Effector memory CD8-positive, alpha-beta T cell (primary cell): ENCODE measurements at places on chromosomes 7 and 10.

GRCh38 chr7:21579341-21580072 is 36.7 kb downstream of the DNAH11 start:
- H3K27ac ChIP-seq, result no peak overlapping the region
- no peak for DNase-seq
- no peaks in the 10 kb centered on the region for H3K4me1 ChIP-seq
- no peak overlapping the region for H3K4me3 ChIP-seq

DNA sequence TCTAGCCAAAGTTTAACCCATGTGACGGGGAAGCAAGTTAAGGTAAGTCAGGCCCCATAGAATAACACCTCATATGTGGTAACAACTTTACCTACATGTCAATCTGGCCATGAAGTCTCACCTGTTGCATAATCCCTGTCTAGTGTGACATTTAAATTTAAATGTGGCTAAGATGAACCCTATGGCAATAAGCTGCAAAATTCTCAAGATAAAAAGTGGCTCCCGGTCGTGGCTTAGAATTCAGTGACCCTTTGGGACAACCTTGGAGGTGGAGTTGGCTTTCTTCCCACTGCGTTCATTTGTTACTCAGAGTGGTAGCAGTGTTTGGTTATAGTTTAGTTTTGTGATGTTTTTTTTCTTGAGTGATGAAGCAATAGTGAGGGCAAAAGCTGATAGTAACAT is 90.6 kb downstream of the ARID5B start:
- peaks cover 17% of the 10 kb centered on the region for H3K36me3 ChIP-seq
- no peak for DNase-seq

- DNase-seq, result no peak
- no peak overlapping the region for H3K27ac ChIP-seq
- peaks cover 62% of the 10 kb centered on the region for H3K27me3 ChIP-seq
- no peak overlapping the region for H3K4me3 ChIP-seq
- no peaks in the 10 kb centered on the region for H3K4me1 ChIP-seq
These were observed 132.7 kb downstream of the JCAD start for GRCh38 chr10:29926693-29927048.

DNA sequence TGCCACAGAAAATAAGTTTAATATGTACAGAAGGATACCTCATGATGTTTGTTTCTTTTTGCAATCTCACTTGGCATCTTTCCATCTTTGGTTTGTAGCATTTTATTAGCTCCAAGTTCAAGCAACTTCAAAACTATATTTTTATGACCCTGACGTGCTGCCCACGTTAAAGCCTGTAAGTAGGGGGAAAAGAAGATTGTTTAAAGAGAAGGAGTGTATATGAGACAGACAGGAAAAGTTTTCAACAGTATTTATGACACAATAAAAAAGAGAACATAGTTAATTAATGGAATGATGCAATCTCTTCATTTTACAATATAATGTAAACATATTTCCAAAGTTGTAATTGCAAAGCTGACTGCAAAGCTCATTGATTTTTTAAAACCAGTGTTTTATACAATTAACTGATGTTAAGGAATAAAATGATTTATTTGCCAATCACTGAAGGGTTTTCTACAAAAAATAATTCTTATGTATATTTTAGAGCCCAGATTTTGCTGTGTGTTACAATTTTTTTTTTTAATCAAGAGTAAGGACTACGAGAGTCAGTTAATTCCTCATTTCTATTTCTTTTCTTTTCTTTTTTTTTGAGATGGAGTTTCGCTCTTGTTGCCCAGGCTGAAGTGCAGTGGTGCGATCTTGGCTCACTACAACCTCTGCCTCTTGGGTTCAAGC is 42.5 kb downstream of the ASZ1 start:
- H3K36me3 ChIP-seq, result no peaks in the 10 kb centered on the region
- no peaks in the 10 kb centered on the region for H3K4me1 ChIP-seq

DNA sequence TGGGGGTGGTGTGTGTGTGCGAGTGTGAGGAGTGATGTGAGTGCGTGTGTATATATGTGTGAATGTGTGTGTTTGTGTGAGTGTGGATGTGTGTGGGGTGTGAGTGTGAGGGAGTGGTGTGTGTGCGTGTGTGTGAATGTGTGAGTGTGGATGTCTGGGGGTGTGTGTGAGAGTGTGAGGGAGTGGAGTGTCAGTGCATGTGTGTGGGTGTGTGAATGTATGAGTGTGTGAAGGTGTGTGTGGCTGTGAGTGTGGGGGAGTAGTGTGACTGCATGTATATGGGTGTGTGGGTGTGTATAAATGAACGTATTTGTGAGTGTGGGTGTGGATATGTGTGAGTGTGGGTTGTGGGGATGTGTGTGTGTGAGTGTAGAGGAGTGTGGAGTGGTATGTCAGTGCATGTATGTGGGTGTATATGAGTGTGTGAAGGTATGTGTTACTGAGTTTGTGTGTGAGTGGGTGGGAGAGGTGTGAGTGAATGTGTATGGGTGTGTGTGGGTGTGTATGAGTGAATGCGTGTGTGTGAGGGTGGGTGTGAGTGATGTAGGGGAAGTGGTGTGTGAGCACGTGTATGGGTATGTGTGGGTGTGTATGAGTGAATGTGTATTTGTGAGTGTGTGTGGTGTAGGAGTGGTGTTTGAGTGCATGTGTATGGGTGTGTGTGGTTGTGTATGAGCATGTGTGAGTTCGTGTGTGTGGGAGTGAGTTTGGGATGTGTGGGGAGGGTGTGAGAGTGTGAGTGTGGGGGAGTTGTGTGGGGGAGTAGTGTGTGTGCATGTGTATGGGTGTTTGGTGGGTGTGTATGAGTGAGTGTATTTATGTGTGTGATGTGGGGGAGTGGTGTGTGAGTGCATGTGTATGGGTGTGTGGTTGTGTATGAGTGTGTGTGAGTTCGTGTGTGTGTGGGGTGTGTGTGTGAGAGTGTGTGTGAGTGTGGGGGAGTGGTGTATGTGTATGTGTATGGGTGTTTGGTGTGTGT is 28.5 kb upstream of the NUB1 start:
- no peak overlapping the region for H3K4me3 ChIP-seq
- H3K4me1 ChIP-seq, result no peaks in the 10 kb centered on the region
- H3K27me3 ChIP-seq, result no peaks in the 10 kb centered on the region
- H3K36me3 ChIP-seq, result no peaks in the 10 kb centered on the region
- no peak for DNase-seq

DNA sequence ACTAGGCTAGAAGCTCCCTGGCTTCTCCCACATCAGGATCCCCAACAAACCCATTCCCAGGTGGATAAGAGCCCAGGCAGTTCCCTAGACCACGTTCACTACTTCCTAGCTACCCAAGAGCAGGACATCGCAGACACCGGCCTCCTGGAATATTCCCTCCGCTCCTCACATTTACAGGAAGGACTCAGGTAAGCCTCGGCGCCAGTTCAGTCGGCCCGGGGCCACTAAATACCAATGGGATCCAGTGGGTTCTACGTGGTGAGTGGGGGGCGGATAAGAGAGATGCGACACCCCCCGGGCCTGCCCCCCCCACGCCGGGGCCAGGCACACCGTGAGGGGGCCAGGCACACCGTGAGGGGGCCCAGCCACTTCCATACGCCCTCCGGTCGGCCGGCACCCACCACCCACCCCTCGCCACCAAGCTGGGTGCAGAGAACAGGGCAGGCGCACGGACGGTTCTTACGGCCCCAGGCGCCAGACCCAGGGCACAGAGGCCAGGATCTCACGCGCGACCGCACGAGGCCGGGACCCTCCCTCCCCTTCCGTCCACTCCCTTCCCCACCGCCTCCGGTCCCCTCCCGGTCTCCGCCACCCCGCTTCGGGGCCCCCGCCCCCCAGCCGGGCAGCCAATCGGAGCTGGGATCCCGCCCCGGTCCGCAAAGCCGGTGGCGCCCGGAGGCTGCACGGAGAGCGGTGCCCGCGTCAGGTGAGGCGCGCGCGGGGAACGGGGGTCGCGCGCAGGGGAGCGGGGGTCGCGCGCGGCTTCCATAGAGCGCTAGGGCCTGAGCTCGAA is at the start of gene BLVRA:
TSS of gene BLVRA (plus strand) at position 652 of the 793 bp plus-strand sequence. CDS start 12,479 bp downstream, outside the sequence.
- H3K4me3 ChIP-seq, result peak within 1 kb of the TSS; percentile 81
- DNase-seq, result peak; percentile 50
- H3K27me3 ChIP-seq, result no peaks in the 10 kb centered on the region
- H3K4me1 ChIP-seq, result peaks cover 18% of the 10 kb centered on the region
- H3K36me3 ChIP-seq, result peaks cover 3% of the 10 kb centered on the region

GRCh38 chr10:101237081-101237981 is 8.1 kb upstream of the LBX1 start:
- H3K27ac ChIP-seq, result peak overlapping the region; percentile 18
- H3K4me1 ChIP-seq, result peaks cover 8% of the 10 kb centered on the region
- DNase-seq, result no peak
- H3K27me3 ChIP-seq, result peaks cover 78% of the 10 kb centered on the region

DNA sequence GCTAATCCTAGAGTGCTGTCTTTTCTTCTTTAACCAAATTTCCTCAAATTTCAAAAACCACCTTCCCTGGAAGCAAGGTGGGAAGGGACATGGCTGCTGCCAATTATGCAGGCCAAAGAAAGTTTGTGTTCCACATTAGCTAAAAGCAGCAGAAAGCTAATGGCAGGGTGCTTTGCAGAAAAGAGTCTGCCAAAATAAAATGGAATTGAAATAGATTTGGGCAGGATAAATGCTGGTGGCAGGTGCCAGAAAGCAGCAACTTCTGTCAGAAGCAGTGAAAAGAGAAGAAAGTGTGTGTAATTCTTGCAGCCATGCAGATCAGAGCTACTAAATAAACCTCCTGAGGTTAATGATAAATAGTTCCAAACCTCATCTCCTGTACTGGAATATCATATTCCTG is 275.5 kb downstream of the ABCA13 start:
- H3K27me3 ChIP-seq, result no peaks in the 10 kb centered on the region
- no peak for DNase-seq
- no peaks in the 10 kb centered on the region for H3K36me3 ChIP-seq
- H3K4me3 ChIP-seq, result no peak overlapping the region

- peak overlapping the region; percentile 82 for H3K27ac ChIP-seq
- peaks cover 20% of the 10 kb centered on the region for H3K36me3 ChIP-seq
- H3K4me1 ChIP-seq, result no peaks in the 10 kb centered on the region
These were observed 55.0 kb downstream of the DENND11 start for GRCh38 chr7:141646826-141647480.
